ENCODE measurements at places on chromosomes 12 and 14.
A peak's percentile ranks its signal among the peaks of the same experiment; 100 is the strongest.

GRCh38 chr12:93363841-93364297 lies 13.9 kb upstream of the NUDT4 start:
- DNase-seq = no peak

GRCh38 chr14:92978229-92979021 lies 55.5 kb downstream of the CHGA start:
- DNase-seq = no peak

DNA sequence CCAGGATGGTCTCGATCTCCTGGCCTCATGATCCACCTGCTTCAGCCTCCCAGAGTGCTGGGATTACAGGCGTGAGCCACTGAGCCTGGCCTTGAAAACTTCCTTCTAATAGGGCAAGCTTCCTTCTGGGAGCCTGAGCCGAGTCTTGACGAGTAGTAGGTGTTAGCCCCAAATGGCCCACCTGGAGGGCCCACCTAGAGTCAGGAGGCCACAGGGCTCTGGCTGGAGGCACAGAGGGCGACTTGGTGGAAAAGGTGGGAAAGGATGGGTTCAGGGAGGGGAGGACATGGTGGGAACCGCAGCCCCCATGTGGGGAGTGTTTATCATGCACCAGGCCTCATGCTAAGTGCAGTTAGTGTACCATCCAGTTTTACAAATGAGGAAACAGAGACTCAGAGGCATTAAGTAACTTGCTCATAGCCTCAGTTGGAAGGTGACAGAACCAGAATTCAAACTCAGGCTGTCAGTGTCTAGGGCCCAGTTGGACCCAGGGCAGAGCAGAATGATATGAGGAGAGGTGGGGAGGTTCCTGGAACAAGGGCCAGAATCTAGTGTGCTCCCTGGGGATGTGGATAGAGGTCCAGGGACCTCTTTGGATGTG lies 3.1 kb upstream of the LRP1-AS start:
- DNase-seq = no peak

GRCh38 chr12:102406033-102406584 lies 74.3 kb downstream of the IGF1 start:
- DNase-seq = no peak

DNA sequence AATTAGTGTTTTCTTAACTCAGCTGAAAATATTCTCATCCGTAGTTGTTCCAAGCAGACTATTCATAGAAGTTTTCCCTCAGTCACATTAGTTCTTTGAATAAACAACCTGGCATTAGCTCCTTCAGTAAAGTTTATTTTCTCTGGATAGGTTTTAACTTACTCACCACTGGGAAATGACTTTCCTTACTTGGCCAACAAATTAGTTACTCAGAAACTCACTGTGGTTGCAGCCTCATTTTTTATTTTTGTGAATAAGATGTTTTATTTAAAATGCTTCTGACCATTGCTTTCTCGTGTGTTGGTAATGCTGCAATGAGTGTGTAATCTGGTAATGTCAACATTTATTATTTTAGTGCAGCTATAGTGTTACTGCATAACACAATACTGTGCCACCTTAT lies 74.9 kb downstream of the NOVA1 start:
- DNase-seq = no peak

DNA sequence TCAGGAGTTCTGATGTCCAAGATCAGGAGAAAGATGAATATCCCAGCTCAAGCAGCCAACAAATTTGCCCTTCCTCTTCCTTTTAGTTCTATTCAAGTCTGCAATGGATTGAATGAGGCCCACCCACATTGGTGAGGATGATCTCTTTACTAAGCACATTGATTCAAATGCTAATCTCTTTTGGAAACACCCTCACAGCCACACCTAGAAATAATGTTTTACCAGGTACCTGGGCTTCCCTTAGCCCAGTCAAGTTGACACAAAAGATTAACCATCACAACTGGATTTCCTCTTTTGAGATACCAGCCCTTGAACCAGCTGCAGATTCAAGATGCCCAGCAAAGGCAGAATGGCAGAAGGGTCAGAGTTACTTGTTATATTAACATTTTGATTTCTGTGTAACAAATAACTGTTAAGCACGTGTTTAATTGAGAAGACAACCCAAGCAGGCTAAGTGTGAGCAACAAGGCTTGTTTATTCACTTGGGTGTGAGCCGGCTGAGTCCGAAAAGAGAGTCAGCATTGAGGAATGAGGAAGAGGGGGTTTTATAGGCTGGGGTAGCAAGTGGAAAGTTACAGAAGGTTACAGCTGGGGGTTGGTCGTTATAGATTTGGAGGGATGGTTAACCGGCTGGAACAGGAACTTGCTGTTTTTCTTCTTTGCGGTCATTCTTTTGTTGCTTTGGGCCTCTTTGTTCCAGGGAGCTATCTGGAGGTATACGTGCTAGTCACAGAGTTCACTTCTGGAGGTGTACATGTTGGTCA lies 180.3 kb downstream of the EMP1 start:
- no peak for DNase-seq

- DNase-seq = peak; percentile 70
These were observed 21.3 kb downstream of the TBX3 start for GRCh38 chr12:114662512-114663177.

- DNase-seq = peak; percentile 78
These were observed 35.6 kb downstream of the KRT76 start for GRCh38 chr12:52741375-52742195.

DNA sequence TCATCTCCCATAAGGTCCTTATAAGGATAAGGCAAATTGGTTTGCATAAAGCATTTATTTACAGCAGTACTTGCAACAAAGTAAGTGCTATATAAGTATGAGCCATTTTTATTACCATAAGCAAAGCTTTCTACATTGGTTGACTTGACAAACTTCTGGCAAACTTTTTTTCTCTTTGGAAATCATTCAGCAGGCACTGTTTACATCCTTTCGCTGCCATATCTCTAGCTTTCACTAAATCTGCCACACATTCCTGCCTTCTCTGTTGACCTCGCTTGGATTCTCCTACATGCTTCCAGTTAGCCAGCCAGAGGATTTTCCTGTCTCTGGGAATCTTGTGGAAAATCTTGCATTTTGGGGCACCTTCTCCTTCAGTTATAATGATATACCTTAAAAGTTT lies 21.8 kb upstream of the HDAC7 start:
- DNase-seq = no peak

GRCh38 chr14:88519907-88520306 lies 34.9 kb downstream of the PTPN21 start:
- no peak for DNase-seq

DNA sequence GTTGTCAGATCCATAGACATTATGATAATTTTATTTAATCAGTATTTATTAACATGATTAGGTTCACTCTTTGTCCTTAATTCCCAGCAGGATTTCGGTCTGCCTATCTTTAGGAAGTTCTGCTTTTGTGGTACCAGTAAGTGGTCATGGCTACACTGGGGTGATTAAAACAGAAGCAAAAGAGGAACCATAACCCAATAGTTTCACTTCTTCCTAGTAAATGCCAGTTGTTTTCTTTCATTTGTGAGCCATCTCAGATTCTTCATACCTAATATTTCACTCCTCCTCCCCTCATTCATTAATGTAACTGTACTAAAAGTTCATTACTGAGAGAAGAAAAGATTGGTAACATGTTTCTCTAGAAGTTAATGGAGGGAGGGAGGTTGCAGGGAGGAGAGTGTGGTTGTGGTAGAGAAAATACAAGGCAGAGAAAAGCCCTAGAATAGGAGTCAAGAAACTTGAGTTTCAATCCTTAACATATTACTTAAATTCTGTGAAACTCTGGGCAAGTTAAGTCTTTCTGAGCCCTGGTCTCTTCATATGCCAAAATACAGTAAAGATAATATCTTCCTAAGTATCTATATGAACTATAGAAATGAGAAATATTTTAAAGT lies 101.2 kb downstream of the PEBP1 start:
- DNase-seq = no peak

- DNase-seq = no peak
These were observed 77.4 kb upstream of the TMPO start for GRCh38 chr12:98437806-98438595.

GRCh38 chr12:125282921-125283320 lies 217.7 kb downstream of the AACS start:
- DNase-seq = no peak

DNA sequence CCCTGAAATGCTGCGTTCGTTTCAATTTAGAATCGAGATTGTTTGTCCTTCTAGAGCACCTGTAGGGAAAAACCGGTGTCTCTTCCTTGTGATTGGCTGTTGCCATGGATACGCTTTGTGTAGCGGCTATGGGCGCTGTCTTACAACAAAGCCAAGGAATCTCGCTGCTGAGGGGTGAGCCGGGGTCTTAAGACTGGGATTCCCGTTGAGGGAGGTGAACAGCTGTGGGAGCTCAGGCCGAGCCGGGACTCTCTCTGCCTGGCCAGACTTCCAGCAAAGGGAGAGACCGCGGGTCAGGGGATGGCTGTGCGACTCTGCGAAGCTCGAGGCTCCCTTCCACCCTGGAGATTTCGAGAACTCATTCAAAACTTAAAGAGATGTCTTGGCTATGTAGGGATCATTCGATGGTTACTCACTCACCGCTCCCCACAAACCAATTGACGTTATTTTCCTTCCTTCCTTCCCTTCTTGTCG lies at the start of the genes LRRIQ1 and TSPAN19:
Gene LRRIQ1 (plus strand): TSS at position 118 of the 474 bp plus-strand sequence. CDS start 1,826 bp downstream, outside the sequence.
Gene TSPAN19 (minus strand): TSS at position 44 of the 474 bp plus-strand sequence. CDS start 6,331 bp downstream, outside the sequence.
- DNase-seq = peak; percentile 28

GRCh38 chr12:25084816-25085215 lies 110.1 kb downstream of the DNAI7 start:
- no peak for DNase-seq

GRCh38 chr12:131195796-131196195 lies 242.1 kb downstream of the ADGRD1 start:
- no peak for DNase-seq

GRCh38 chr12:789852-790563 lies 37.6 kb downstream of the WNK1 start:
- no peak for DNase-seq

DNA sequence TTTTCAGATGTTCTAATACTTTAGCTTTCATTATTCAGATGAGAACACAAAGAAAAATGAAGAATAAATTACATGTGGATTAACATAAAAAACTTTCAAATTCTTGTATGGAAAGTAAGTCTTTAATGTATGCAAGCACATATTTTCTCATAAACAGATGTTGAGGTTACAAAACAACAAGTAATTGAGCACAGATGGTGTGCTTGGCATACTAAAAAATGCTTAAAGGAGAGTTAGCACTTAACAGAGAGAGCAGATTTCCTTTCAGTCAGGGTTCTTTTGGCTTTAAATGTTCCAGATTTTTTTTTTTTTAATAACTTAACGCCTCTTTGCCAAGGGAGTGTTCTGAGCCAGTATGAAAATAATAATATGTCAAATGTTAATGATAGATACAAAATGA lies 96.0 kb downstream of the RASSF9 start:
- no peak for DNase-seq

DNA sequence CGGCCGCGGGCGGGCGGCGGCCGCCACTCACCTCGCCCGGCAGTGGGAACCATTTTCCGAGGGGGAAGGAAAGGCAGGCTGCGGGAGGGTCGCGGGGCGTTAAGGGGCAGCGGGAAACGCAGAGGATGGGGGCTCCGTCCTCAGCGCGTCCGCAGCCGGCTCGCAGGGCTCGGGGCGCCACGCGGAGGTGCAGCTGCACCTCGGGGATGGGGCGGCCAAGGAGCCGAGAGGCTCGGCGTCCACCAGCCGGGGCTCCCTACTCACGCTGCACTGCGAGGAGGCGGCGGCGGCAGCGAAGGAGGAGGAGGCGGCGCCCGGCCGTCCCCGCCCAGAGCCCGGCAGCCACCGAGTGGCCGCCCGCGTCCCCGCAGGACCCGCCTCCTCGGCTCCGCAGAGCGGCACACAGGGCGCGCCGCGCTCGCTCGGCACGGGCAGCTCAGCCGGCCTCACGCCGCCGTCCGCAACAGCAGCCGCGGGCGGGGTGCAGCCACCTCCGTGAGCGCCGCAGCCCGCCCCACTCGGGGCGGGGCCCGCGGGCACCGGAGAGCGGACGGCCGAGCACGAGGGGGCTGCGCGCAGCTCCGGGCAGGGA lies at the start of gene ATP2B1:
Gene ATP2B1 (minus strand): TSS at position 274 of the 592 bp plus-strand sequence. CDS start 52,952 bp downstream, outside the sequence.
- peak; percentile 83 for DNase-seq

GRCh38 chr14:58048219-58048618 lies 103.8 kb downstream of the ARMH4 start:
- no peak for DNase-seq

DNA sequence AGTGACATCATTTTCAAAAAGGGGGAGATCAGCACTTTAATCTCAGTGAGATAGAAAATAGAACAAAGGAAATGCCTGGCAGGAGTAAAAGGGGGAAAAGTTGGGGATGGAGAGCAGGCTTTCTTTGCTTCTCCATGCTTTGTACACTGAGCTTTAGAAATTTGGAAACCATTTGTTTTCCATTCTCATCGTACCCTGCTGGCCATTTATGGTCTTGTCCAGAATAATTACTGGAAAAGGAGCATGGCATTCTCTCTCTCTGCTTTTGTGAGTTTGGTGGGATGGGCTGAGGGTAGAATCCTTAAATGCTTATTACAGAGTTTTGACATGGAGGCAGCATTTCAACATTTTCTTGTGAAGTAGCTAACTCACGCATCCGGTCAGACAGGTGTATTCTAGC lies 104.4 kb upstream of the FLRT2 start:
- no peak for DNase-seq

DNA sequence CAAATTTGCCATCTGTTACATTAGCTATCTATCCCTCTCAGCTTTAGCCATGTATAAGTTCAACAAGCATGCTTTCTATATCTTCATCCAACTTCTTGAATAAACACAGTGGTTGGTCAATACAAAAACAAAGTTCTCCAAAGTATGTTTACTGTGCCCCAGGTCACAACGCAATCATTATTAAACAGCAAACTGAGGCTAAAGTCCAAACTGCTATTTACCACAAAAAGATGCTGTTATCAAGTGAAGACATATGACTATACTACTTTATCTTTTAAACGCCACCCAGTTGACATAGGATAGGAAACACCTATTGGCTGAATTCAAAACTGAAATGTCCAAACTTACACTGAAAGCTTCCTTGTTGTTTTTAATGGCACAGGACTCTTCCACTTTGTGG lies 11.7 kb downstream of the ZCCHC8 start:
- DNase-seq = no peak

- DNase-seq = peak; percentile 36
These were observed 28.1 kb upstream of the WNK1 start for GRCh38 chr12:724194-724855.

DNA sequence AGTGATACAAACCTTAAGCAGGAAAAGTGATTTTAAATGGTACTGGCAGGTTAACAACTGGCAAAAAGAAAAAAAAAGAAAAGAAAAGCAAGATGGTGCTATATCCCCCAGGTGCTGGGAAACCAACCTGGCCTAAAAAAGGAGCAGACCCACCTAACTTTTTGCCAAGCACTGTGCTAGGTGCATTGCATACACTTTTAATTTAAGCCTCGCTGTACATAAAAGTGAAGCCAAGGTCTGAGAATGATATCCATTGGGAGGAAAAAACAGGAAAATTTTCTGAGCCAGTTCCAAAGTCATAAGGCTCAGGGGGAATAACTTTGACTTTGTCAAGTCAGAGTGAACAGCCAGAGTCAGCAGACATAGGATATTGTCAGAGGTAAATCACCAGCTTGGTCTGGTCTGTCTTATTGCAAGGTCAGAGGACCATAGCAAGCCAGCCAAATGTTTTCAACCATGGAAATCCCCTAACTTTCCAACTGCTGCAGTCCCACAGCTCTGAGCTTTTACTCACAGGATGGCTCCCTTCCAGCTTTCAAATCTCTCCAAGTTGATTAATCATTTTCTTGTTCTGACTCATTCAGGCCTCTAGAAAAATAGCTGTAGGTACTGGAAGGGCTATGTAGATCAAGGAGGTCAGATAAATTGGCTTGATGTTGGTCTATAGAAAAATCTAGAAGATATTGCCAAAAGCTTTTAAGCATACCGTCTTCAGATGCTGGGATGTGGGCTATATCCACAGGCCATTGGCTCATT lies 412.9 kb downstream of the RAD51B start:
- DNase-seq = peak; percentile 41

GRCh38 chr12:13450231-13451080 lies 253.9 kb downstream of the EMP1 start:
- no peak for DNase-seq

Measured in stimulated activated naive CD8-positive, alpha-beta T cell treated with anti-CD3 and anti-CD28 coated beads, Interleukin-15, Interleukin-2, amounts not matched to agents 100 U/mL and 50 U/mL, for 24 hours (primary cell).